ENCODE measurements at places on chromosomes 12 and 14.

- DNase-seq = no peak
Observed at GRCh38 chr14:32622742-32623141, 293.6 kb downstream of the AKAP6 start.

GRCh38 chr12:51023625-51024382 lies 2.4 kb downstream of the SLC11A2 start:
- DNase-seq = no peak

DNA sequence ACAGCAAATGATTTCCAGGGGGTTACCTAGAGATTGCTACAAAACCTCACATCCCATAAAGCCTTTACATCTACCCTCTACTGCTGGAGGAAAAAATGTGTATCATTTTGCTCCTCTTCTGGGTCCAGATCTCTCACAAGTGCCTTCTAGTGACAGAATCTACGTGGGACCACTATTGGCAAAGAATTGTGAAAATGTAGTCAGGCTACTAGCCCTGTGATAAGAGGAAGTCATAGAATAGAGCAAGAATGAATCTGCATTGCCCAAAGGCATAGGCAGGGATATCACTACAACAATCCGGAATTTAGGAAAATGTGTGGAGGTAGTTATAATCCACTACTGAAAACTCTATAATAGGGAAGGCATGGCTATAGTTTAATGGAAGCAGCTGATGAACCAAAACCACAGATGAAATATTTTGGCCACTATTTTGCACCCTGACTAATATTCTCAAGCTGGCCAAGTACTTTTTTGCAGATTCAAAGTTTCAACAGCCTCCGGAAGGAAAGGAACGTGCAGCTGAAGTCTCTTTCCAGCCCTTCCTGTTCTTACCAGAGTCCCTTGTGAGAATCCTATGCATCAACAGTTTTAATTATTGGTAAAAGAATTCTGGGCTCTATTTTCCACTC lies 176.8 kb downstream of the PHLDA1 start:
- no peak for DNase-seq

DNA sequence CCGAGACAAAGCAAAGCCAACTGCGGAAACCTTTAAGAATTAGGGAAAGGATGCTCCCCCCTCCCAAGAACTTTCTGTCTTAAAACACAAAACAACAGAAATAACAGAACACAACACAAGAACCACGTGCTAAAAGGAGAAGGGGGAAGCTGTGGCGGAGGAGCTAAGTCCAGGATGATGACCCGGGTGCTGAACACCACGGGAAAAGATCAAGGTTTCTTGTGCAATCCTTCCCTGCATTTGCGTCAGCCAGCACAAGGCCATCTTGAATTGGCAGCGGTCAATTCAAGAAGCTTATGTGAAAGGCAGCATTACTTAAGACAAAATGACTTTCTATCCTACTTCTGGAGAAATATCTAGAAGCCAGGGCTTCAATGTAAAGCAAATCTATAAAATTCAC lies 11.0 kb upstream of the CREBL2 start:
- no peak for DNase-seq

- no peak for DNase-seq
Observed at GRCh38 chr14:92341791-92342190, 18.8 kb downstream of the SLC24A4 start.

DNA sequence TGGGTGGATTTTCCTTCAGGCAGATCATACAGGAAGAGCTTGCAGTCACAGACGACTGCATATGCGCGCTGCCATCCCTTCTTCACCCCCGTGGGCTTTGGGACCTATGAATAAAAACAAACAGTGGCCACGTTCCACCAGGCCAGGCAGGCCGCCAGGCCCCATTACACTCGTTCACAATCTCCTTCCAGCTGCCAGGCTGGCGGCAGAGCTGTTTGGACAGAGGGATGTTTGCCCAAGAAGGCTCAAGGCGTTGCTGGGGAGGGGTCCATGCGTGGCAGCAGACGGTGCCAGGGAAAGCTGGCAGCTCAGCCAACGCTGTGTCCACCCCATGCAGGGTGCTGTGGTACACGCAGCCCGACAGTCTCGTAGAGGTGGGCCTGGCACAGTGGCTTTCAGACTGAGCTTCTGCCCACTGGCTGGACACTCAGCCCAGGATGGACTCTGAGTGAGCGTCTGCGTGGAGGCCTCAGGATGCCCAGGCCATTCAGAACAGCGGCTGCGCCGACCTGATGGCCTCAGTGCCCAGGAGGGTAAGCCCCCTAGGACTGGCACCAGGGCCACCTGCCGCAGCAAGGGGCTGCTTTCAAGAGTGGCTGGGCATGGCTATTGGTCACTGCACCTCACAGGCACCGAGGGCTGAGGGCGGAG lies 27.5 kb downstream of the AMN start:
- DNase-seq = no peak

- DNase-seq = no peak
Observed at GRCh38 chr12:79127271-79127751, 262.7 kb downstream of the SYT1 start.

- DNase-seq = no peak
Observed at GRCh38 chr12:87439990-87440827, 589.0 kb downstream of the C12orf50 start.

DNA sequence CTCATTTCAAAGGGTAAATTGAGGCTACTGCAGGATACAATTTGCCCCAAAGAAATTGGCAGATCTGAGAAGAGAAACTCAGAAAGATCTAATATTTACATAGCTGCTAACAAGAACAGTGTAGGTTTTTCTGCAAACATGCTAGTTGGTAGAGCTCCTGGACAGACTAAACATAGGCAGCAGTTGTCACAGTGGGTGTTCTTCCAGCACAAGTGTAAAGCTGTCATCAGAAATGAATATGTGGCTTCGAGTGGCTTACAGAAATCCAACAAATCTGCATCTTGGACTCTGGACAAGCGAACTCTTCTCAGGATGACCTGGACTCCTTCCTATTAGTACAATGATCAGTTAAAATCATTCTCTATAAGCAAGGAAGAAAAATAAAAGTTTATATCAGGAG lies 5.9 kb downstream of the CBX5 start:
- DNase-seq = no peak

GRCh38 chr12:117774941-117775775 lies 193.6 kb downstream of the KSR2 start:
- DNase-seq = no peak

GRCh38 chr12:56010111-56010570 lies 10.7 kb upstream of the IKZF4 start:
- DNase-seq = no peak

GRCh38 chr12:10136637-10137205 lies 6.7 kb upstream of the CLEC7A start:
- no peak for DNase-seq

DNA sequence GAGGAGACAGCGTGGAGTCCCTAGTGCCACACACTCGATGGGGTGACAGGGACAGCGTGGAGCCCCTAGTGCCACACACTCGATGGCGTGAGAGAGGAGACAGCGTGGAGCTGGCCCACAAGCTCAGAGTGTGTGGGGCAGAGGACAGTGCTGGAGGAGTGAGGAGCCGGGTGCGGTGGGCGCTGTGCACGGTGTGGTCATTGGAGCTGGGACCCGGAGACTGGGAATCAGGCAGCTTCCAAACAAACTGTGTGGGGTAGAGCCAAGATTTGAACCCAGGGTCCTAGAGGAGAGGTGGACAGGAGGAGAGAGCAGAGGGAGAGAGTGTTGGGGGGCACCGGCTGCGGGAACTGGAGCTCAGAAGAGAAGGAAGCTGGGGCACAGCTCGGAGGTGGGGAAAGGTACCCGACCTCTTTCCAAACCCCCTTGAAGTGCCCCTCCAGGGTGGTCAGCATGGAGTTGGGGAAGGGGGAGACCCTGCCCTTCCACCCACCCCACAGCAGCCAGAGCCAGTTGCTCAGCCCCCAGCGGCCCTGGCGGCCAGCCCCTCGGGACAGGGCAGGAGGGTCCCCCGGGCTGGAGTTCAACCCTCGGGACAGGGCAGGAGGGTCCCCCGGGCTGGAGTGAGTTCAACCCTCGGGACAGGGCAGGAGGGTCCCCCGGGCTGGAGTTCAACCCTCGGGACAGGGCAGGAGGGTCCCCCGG lies 91.0 kb downstream of the NOC4L start:
- DNase-seq = no peak

DNA sequence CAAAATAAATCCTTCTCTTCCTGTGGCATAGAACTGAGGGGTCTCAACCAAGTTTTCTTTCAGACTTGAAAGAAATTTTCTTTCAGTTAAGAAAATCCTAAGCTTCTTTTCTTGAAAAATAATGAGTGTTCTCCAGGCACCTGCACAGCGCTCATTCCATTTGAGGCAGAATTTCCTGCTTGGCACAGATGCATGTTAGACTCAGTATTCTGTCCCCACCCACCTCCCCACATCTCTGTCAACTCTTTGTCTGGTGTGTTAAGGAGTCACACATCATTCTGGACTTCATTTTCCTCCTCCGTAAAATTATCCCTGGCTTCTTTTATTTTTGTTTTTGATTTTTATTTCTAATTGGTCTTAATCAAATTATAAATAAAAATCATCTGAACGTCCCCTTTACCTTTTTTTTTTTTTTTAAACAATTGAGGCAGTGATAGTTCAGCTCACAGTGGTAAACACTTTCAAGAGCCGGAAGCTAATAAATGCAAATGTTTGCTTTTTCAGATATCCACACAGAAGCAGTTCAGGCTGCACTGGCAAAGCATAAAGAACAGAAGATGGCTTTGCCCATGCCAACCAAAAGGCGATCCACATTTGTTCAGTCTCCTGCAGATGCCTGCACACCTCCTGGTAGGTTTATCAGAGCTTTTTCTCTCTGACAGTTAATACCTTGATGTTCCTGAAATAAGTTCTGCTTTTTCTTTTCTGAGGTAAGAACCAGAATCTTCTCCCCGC lies 104.0 kb upstream of the ATF1 start:
- DNase-seq = no peak

GRCh38 chr14:59305231-59305630 lies 116.8 kb downstream of the DAAM1 start:
- no peak for DNase-seq

GRCh38 chr14:36091096-36091495 lies 85.4 kb downstream of the PTCSC3 start:
- no peak for DNase-seq

DNA sequence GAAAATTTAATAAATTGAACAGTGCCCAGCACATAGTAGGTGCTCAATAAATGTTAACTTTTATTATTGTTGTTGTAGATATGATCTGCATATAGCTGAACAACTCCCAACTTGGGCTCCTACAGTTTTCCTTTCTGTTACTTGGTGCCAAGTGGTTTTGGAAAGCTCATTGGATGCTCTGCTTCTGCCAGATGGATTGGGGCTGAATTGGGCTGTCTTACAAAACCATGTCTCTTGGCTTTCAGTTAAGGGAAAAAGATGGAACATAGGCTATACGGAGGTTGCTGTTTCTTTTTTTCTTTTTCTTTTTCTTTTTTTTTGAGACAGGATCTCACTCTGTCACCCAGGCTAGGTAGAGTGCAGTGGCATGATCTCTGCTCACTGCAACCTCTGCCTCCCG lies 140.7 kb upstream of the PWP1 start:
- no peak for DNase-seq

DNA sequence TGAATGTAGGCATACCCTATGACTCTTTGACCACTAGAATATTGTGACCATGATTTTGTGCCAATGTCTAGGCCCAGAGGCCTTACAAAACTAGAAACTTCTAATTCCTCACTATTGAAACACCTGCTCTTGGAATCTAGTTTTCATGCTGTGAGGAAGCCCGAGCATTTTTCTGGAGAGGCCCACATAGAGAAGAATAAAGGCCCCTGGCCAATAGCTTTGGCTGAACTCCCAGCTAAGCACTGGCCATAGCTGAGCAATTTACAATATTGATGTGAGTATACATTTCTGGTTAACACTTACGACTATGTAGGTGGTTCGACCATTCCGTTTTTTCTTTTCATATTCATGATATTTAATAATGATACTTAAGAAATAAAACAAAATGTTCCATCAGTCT lies 190.3 kb downstream of the KCNH5 start:
- DNase-seq = no peak

DNA sequence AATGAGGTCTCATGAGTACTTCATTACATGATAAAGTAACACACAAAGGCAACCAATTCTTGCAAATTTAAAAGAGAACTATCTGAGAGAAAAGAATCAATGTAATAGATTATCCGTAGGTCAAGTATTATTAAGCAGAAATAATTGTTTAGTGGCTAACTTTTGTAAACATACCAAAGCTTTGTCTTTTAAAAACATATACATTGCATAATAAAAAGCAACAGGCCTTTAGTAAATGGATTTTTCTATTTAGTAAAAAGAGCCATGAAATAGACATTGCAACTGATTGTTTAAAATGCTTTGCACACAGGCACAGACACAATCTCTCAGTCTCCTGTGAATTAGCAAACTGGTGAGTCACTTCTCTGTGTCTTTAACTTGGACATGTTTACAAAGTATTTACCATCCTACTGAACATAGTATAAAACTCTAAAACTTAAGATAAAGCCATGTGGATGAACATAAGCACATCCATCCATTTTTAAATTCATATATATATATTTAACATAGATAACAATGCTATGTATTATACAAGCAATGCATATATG lies 518.7 kb upstream of the MGAT4C start:
- no peak for DNase-seq

GRCh38 chr12:76719171-76720041 lies 44.5 kb upstream of the ZDHHC17 start:
- DNase-seq = no peak

- DNase-seq = no peak
Observed at GRCh38 chr12:114888928-114889584, 205.1 kb upstream of the TBX3 start.

GRCh38 chr12:30887226-30887625 lies 39.3 kb upstream of the TSPAN11 start:
- DNase-seq = no peak

- no peak for DNase-seq
Observed at GRCh38 chr12:414859-415258, 13.4 kb downstream of the CCDC77 start.

GRCh38 chr12:25653487-25654175 lies 100.5 kb upstream of the LMNTD1 start:
- DNase-seq = no peak

DNA sequence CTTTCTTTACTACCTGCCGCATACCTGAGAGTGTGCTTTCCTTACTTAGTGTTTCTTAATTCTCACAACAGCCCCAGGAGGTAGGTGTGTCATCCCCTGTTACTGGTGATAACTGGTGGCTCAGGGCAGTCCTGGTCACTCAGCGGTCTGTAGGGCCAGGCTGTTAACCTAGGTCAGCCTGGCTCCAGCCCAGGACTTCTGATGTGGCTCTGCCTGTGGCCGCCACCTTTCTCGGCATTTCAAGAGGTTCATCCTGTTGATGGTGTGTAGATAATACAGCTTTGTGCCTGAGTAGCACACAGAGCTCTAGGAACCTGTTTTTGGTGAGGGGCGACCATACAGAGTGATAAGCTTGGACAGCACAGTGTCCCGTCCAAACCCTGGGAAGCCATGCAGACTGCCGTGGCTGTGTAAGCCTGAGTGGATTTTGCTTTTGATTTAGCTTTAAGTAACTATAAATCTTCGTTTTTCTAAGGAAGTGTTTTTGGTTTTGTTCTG lies 11.9 kb upstream of the DNAH10 start:
- no peak for DNase-seq

GRCh38 chr12:119005913-119006312 lies 24.6 kb downstream of the SRRM4 start:
- no peak for DNase-seq

All from T-helper 17 cell (primary cell).